ENCODE measurements at places on chromosomes 6 and 20.

GRCh38 chr6:166558156-166559005, 28.1 kb downstream of the RAMACL start:
- DNase-seq: no peak

- DNase-seq: no peak
These were observed 2.6 kb downstream of the ASF1A start for GRCh38 chr6:118896339-118897136.

DNA sequence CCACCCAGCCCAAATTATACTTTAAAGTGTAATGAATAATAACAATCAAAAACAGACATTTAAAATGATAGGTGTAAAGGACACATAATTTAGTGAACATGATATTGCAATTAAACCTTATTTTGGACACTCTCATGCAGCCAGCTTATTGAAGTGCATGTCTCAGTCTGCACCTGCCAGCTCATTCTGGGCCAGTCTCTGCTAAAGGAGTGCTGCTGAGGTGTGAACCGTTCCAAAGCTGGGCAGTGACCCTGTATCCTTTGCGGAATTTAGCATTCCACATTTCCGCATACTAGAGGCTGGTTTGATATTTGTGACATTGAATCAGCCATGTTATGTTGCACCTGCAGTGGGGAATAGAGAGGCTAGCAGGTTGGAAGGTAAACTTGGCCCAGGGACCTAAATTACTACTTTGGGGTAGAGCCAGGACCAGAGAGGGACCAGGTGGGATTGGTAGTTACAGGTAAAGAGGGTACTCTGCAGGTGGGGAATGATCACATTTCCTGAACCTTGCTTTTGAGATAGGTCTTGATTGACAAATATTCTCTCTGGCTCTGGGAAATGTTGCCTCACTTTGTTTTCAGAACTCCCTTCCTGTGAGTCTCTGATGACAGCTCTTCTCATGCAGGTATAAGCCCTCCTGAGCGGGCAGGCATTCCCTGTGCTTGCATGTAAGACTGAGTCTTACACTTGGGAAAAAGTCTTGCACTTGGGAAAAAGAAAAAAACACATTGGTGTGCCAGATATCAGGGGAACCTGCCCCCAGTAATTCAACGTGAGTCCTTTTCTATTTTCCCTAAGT, 26.2 kb downstream of the TULP4 start:
- DNase-seq: no peak

- no peak for DNase-seq
These were observed 47.3 kb upstream of the SASH1 start for GRCh38 chr6:148295261-148295887.

DNA sequence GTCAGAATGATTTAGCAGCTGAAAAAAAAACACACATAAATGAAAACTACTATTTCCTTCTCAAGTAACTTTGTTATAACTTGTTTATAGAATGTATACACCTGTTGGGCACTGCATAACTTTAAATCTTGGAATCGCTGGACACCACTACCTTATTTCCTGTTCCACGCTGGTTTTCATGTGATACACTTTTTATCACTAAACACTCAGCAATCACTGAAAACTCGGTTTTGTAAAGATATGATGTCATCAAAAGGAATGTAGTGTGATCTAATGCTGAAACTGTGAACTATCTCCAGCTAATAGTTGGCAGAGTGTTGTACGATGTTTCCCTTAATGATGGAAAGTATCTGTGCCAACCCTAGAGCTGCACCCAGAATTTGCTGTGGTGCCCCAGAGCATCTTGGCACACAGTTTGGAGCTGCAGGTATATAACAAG, 127.9 kb downstream of the BACH2 start:
- no peak for DNase-seq

DNA sequence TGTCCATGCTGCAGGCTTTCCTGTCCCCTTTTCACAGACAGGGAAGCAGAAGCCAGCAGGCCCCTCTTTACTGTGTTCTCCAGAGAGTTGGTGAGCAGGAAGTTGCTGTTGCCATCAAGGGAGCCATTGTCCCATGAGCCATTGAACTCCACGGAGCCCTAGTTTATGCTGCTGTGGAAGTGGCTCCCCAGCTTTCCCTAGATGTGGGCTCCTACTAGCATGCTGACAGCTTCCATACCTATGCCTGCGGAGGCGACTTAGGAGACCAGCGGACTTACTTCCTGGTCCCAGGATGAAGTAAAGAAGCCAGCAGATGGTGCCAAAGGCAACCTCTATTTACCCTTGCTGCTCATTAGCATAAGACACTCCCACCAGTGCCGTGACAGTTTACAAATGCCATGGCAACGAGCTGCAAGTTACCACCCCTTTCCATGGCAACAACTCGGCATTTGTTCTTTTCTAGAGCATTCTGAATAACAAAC, 30.8 kb upstream of the FKBP1A start:
- no peak for DNase-seq

DNA sequence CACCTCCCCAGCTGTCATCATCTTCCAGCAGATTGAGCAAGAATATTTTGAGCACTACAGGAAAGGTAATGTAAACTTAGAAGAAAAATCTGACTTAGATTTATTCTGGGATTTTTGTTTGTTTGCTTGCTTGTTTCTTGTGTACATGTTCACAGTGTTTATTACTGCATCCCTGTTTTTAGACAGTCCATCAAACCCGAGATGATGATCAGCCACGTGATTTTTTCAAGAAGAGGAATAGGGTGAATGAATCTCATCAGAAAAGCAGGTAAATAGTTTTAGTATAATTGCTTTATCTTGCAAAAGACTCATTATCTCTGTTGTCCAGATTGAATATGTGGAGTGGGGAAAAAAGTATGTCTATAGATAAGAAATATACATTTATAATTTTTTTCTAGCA, 2.1 kb downstream of the FAM217B start:
- DNase-seq: no peak

- DNase-seq: no peak
These were observed 15.1 kb downstream of the RMND1 start for GRCh38 chr6:151436802-151437201.

DNA sequence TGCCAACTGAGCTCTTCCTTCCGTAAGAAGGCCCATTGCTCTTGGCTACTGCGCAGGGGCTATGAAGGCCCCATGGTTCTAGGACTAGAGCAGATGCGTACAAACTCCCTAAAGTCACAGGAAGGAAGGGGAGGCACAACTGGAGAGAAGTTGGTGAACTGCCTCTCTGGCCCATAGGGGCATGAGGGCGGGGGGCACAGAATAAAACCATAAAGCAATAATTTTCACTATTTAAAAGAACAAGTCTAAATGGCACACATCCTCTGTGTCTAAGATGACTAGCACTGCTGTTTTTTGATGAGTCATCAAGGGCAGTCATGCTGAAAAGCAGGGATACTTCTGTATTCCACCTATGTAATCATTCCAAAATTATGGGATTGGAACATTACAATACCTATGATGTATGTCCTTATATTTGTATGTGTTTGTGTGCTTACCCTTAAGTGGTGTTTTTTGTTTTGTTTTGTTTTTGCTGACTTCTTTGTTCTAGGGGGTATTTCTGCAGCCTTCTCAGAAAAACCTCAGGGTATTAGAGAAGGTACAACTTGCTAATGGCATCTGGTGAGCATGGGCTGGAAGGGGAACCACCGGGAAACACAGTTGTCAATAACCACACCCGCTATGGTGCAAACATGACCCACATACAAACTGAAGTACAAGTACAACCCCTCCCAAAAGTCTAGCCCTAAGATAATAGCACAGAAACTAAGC, 36.9 kb downstream of the B4GALT5 start:
- no peak for DNase-seq

DNA sequence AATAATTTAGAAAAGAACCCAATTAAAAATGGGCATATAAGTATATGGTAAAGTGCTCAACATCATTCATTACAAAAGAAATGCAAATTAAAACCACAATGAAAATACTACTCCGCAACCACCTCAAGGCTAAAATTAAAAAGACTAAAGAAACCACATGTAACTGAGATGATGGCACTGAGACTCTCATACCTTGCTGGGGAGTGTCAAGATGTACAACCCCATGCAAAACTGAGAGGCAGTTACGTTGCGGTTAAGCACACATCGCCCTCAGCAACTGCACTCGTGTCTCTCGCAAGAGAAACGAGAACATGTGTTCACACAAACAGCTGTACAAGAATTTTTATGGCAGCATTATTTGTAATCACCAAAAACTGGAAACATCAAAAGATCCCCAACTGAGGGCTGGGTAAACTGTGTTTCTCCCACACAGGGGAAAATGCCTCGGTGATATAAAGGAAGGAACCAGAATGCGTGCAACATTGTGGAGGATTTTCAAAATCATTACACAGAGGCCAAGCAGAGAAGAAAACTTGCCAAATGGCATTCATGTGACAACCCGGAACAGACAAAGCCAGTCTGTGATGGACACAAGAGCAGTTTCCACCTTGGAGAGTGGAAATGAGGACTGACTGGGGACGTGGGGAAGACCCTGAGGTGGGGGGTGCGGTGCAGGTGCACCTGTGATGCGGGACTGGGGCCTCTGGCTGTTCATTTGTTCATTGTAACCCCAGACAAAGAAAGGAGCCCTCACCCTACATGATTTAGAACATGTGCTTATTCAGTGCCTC, 144.9 kb downstream of the WDR27 start:
- DNase-seq: no peak

- DNase-seq: no peak
These were observed 446.3 kb downstream of the PREX1 start for GRCh38 chr20:48381353-48382120.

- DNase-seq: no peak
These were observed 27.0 kb downstream of the UQCC2 start for GRCh38 chr6:33684428-33684896.

Data from stimulated activated CD4-positive, alpha-beta T cell treated with anti-CD3 and anti-CD28 coated beads, Interleukin-1b, Interleukin-23, amount 100 ng/mL, for 1 hour (primary cell).